ENCODE measurements at places on chromosomes 11 and 22. TPM values are rescaled to one million over a fixed set of nuclear protein-coding genes. Genes with fewer than 3 reads are reported as not detected.

Gene TPBGL
- total RNA-seq: not detected

DNA sequence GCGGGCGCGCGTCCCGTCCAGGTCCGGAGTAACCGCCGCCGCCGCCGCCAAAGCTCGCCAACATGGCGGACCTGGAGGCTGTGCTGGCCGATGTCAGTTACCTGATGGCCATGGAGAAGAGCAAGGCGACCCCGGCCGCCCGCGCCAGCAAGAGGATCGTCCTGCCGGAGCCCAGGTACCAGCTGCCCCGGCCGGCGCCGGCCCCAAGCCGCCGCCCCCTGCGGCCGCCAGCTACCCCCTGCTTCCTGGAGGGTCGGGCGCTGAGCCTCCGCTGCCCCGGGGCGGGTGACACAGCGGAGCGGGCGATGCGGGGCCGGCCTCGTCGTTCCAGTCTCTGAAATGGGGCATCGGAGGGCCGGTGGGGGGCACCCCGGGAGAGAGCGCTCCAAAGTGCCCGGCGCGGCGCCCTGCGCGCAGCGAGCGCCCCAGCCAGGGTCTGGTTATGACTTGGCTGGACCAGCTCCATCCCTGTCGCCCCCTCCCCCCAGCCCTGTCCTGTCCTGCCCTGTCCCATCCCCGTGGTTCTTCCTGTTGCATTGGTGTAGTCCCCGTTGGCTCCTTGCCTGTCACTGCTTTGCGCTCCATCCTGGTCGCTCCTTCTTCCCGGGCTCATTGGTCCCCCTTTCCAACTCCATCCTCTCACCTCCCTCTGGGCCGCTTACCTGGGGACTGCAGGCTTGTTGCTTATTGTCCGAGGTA lies 653 bp downstream of the GRK3 start:
- DNase-seq: no peak

GRCh38 chr22:38753948-38754750 lies 1.6 kb downstream of the SUN2 start:
- peak; percentile 83 for DNase-seq

DNA sequence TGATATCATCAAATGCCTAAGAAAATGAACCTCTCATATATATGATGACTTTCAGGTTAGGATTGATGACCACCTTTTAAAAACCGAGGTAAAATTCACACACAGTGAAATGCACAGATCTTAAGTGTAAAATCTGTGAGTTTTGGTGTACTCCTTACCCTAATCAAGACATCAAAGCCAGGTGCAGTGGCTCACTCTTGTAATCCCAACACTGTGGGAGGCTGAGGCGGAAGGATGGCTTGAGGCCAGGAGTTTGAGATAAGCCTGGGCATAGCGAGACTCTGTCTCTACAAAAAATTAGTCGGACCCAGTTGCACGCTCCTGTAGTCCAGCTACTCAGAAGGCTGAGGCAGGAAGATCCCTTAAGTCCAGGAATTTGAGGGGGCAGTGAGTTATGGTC lies 140.4 kb downstream of the UVRAG start:
- no peak for DNase-seq

GRCh38 chr22:37500745-37501609 lies 14.8 kb upstream of the MFNG start:
- DNase-seq: no peak

DNA sequence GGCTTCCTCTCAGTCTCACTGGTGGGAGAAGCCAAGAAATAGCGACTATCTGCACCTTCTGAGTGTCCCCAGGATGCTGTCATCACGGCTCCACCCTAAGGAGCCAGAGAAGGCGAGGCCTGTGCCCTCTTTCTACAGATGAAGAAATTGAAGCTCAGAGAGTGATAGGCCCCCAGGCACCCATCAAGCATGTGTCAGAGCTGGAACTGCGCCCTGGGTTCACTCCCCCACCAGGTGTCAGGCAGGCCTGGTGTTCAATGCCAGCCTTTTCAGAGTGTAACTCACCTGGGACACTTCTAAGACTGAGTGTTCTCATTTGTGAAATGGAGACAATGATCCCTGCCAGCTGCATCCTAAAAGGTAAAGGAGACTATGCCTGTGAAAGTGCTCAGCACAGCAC lies 127.3 kb upstream of the SEZ6L start:
- DNase-seq: no peak

Data from fibroblast of the aortic adventitia (primary cell).